ENCODE measurements at places on chromosomes 6 and 20. TPM values are rescaled to one million over a fixed set of nuclear protein-coding genes. Genes with fewer than 3 reads are reported as not detected.

DNA sequence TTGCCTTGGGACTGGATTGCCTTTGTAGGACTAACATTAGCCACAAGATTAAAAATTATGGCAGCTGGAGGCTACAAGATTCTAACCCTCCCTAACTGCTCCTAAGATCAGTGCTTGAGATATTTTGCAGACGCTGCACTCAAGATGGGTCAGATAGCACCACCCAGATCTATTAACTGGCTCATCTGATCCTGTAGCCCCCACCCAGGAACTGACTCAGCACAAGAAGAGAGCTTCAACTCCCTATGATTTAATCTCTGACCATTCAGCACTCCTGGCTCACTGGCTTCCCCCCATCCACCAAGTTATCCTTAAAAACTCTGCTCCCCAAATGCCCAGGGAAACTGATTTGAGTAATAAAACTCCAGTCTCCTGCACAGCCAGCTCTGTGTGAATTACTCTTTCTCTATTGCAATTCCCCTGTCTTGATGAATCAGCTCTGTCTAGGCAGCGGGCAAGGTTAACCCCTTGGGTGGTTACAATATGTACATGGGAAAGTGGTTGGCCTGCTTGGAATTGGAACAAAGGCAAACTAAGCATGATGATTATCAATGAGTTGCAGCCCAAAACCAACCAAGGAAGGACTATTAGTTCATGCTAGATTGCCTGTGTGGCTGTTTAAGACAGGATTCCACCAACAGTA, 111.3 kb downstream of the OR2B2 start:
- DNase-seq, result no peak

DNA sequence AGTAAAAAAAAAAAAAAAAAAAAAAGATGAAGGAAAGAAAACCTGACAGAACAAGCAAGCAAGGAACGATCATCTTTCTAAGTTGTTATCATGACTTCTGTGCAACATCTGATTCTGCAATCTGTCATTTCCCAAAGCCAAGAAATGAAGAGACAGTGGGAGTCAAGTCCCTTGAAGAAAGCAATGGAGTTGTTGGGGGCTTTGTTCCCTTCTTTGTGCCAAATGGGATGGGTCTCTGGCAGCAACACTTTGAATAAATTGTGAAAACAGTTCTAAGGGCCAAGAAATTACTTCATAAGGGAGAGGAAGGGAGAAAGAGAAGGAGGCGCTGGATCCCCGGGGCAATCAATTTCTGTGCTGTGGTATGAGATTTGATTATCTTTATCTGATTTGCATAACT, 33.3 kb upstream of the RSPO3 start:
- DNase-seq, result no peak

DNA sequence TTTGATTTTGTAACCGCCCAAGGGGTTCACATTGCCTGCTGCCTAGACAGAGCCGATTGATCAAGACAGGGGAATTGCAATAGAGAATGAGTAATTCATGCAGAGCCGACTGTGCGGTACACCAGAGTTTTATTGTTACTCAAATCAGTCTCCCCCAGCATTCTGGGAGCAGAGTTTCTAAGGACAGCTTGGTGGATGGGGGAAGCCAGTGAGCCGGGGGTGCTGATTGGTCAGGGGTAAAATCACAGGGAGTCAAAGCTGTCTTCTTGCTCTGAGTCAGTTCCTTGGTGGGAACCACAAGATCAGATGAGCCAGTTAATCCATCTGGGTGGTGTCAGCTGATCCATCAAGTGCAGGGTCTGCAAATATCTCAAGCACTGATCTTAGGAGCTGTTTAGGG, 60.0 kb upstream of the EZR start:
- DNase-seq, result no peak

- DNase-seq, result no peak
Observed at GRCh38 chr6:168361766-168362165, 42.2 kb upstream of the DACT2 start.

DNA sequence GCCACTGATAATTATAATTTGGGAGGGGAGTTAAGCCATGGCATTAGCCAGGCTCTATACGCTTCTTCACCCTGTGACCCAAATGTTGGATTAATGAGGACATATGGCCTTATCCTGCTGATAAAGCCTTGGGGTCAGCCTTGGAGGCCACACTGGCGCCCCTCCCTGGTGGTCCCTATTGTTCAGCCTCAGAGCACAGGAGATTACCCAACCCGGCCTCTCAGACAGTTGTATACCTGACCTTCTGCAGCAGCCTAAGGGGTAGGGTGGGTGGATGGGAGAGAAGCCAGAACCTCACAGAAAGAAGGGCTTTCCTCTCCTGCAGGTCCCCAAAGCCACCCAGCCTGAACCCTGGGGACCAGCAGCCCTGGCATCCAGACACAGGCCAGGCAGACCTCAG, 76.8 kb downstream of the LINC00237 start:
- no peak for DNase-seq

GRCh38 chr20:20820785-20821483, 108.5 kb upstream of the RALGAPA2 start:
- no peak for DNase-seq

DNA sequence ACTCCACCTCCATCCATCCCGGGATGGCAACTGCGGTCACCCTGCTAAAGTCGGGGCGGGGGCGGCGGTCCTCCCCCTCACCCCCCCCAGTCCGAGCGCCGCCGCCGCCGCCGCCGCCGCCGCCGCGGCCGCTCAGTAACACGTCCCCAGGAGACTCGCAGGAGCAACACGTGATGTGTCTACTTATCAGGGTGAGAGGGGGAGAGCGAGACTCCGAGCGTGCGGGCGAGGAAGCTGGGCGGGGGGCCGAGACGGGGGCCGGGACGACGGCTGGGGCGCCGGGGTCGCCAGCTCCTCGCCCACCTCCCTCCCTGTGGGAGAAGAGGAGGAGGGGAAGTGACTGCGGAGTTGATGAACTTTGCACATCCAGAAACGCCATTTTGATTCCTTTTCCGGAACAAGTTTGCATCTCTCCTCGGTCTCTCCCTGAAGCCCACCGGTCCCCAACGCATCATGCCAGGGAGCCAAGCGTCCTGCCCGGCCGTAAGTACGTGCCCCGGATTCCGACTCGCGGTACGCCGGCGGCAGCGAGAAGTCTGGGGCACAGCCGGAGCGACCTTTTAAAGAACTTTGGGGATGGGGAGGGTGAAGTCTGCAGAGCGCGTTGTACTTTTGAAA, at the start of gene RREB1:
TSS of gene RREB1 (plus strand) at position 384 of the 618 bp plus-strand sequence. CDS start 73,951 bp downstream, outside the sequence.
- DNase-seq, result peak; percentile 50

GRCh38 chr20:61934716-61935530, 130.8 kb downstream of the TAF4 start:
- no peak for DNase-seq

DNA sequence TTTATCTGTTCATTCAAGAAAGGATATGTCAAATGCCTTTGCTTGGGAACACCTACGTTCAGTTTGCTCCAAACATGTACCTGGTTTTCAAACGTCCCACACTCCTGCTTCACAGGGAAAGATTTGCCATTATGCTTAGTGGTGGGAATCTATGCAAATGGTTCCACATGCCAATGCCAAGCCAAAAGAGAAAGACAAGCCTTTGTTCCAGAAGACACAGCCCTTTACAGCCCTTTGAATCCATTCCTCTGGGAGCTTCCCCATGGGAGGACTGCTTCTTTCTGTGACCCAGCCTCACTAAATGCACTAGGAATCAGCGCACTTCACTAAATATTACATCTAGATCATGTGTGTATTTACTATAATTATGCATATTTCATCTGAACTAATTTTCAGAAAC, 619.5 kb downstream of the PRKN start:
- DNase-seq, result no peak

DNA sequence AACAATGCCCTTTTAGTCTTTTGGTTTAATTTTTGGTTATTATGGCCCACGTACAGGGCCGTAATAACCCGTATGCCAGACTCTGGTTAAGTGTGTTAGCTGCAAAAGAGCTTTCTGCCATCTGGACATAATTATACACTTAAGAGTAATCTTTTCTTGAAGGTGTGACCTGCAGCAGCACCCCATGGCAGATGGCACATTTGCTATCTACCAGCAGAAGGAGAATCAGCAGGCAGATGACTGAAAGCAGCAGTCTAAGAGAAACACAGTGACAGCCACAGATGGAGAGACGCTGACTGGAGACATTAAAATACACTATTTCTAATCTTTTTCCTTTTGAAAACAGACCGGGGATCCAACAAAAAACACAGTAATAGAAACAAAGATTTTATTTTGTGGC, 18.7 kb downstream of the ASF1A start:
- DNase-seq, result no peak

- DNase-seq, result no peak
Observed at GRCh38 chr6:125123051-125123450, 30.5 kb upstream of the TPD52L1 start.

DNA sequence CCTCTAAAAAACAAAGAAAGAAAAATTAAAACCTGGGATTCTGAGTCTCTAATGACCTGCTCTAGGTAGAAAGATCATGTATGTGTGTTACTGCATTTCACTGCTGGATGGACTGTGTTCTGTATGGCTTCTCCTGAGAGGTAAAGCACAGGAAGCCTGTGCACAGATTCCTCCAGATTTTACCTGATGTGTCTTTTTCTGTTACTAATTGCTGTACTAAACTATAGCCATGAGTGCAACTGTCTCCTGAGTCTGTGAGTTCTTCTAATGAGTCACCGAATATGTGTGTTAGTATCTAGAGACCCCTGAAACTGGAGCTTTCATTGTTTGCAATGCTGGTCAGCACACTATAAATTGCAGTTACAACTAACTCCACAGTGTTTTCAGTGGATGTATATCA, 270.8 kb downstream of the CDKAL1 start:
- DNase-seq, result no peak

DNA sequence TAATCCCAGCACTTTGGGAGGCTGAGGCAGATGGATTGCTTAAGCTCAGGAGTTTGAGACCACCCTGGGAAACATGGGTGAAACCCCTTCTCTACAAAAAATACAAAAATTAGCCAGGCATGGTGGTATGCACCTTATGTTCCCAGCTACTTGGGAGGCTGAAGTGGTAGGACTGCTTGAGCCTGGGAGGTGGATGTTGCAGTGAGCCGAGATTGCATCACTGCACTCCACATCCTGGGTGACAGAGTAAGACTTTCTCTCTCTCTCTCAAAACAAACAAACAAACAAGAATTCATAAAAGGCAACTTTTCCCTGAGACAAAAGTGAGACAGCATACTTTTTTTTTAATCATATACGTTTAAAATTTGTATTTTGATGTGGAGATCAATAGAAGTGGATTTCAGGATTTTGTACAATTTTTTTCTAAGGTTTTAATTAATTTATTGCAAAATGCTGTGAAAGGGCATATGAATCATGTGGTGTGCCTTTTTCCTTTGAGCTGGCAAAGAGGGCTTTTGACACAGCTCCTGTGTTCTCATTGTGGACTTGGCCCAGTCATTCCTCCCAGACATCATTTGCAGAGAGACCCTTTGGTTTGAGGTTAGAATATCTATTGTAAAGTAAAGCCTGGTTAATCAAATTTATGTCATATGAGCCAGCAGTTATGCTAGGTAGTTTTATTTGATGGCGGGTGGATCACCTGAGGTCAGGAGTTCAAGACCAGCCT, 77.1 kb downstream of the TULP4 start:
- DNase-seq, result no peak

- no peak for DNase-seq
Observed at GRCh38 chr20:23605867-23606651, at the start of gene CST9. Gene CST9 (minus strand): TSS chr20:23605917. CDS start chr20:23605864, 53 bp downstream.

- peak; percentile 3 for DNase-seq
Observed at GRCh38 chr20:4371623-4372251, 350.0 kb upstream of the PRND start.

DNA sequence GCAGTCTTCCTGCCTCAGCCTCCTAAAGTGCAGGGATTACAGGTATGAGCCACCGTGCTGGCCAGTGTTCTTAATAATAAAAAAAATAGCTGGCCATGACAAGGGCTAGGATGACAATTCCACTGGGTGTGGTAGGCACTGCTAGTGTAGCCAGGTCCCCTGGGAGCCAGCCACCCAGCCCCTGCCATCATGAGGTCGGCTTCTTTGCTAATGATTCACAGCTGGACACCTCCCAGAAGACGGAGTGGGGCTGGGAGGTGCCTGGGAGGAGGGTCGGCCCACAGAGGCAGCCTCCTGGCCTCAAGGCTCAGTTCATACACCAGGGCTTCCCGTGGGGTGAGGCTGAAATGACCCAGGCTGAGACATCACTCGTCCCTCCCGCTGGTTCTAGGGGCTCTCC, 230.4 kb downstream of the TAF4 start:
- DNase-seq, result no peak

NOL4L gene
- total RNA-seq, result 8.5 TPM

WFDC5 gene
- not detected for total RNA-seq

CDH4 gene
- total RNA-seq, result under 0.01 TPM

PRPH2 gene
- 0.60 TPM for total RNA-seq

All from lung microvascular endothelial cell (primary cell).